ENCODE measurements at places on chromosomes 2 and 18. TPM values are rescaled to one million over a fixed set of nuclear protein-coding genes. Genes with fewer than 3 reads are reported as not detected.

ST8SIA5 gene
- 0.33 TPM for total RNA-seq

CD302 gene
- 5.0 TPM for total RNA-seq

NRP2 gene
- total RNA-seq, result 419 TPM

FZD7 gene
- 5.2 TPM for total RNA-seq

ASAP2 gene
- total RNA-seq, result 38.9 TPM

All from melanocyte of skin (primary cell).